SW 1271 (cell line): ENCODE measurements at places on chromosomes 2 and 18.

- DNase-seq = no peak
Observed at GRCh38 chr2:134289225-134289624, 35.4 kb downstream of the MGAT5 start.

- no peak for DNase-seq
Observed at GRCh38 chr2:38600921-38601455, 1.7 kb downstream of the HNRNPLL start.

- no peak for DNase-seq
Observed at GRCh38 chr18:11981543-11982366, 448 bp downstream of the IMPA2 start.

DNA sequence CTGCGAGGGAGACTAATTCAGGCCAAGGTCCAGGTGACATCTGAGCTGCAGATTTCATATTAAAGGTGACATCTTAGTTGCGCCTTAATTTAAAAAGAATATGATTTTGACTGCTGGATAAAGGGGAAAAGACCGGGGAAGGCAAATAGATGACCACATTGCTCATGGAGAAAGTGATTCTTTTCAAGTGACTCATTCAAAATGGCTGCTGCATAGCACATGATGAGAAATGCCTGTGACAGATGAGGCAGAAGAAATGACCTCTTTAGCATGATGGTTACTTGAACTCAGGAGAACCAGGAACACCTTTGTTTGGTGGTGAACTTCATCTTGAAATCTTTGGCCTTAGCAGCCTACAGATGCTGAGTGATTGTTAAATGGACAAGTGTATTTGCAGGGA lies 385.8 kb upstream of the TRIB2 start:
- no peak for DNase-seq

DNA sequence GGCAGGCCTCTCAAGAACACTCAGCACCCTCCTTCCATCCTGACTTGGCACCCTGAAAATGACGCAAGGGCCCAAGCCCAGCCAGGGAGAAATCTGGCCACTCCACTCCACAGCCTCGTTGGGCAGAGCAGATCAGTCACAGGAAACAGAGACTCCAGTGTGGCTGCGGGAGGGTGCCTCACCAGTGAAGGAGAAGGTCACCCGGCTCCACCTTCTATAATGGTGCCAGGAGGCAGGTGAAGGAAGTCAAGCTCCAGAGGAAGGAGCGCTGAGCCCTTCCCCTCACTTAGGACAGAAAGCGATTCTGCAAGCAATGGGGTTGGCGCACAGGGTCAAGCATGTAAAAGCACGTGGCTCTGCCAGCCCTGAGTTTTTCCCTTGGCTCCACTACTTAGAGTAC lies 35.3 kb downstream of the CRACDL start:
- no peak for DNase-seq

- DNase-seq = no peak
Observed at GRCh38 chr18:6569813-6570212, 155.1 kb upstream of the L3MBTL4 start.

GRCh38 chr2:95061601-95062183 lies 36.2 kb downstream of the MAL start:
- DNase-seq = no peak

- DNase-seq = no peak
Observed at GRCh38 chr2:28381225-28382180, 11.2 kb upstream of the FOSL2 start.
